ENCODE measurements at places on chromosomes 12 and 14. TPM values are rescaled to one million over a fixed set of nuclear protein-coding genes. Genes with fewer than 3 reads are reported as not detected.

GRCh38 chr12:122483969-122484368, 16.8 kb downstream of the ZCCHC8 start:
- no peak for DNase-seq

DNA sequence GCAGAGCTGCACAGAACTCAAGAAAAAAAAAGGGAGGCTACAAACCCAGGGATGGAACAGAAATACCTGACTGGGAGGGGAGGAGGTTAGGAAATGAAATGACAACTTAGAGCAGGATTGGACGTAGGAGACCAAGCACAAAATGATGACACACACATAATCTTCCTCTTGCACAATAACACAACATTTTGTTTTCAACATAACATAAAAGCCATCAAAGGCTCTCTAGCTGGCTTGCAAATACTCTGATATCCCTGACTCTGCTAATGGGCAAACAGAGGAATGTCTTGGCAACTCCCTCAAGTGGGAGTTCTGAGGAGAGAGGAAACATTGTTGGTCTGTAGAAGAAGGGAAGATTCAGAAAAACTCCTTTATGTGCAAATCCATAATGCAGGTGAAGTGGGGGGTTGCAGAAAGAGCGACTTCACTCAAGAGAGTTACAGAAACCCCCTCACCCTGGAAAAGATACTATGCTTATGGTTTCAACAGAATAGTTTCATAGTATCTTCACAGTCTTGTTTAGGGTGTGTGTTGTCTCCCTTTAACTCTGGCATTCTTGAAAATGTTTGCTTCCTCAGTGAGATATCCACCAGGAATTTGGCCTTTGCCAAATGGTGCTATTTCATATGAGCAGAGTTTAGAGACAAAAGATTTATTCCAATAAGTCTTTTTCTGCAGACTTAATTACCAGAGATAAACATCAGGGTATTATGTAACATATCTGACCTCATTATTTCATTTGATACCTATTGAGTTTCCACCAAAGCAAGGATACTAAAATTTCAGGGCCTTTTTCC, 43.8 kb upstream of the LTBP2 start:
- DNase-seq: peak; percentile 30

- DNase-seq: no peak
These were observed 435.4 kb upstream of the STXBP6 start for GRCh38 chr14:25485381-25485780.

SAMD4A gene
- total RNA-seq: 41.3 TPM

DNA sequence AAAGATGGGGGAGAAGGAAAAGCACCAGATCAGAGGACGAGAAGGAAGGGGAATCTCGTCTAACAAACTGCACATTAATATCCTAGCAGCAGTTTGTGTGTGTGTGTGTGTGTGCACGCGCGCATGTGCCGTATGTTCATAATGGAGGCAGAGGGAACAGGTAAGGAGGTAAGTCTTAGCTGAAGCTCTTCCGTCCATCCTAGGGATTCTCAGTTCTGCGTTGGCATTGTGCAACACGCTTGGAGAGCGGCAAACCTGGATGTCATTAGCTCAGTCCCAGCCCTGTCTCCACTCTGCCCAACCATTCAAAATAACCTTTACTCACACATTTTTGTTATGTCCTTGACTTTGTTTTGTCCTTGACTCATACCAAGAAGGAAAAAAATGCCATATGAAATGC, 1.6 kb upstream of the C1R start:
- DNase-seq: no peak

DNA sequence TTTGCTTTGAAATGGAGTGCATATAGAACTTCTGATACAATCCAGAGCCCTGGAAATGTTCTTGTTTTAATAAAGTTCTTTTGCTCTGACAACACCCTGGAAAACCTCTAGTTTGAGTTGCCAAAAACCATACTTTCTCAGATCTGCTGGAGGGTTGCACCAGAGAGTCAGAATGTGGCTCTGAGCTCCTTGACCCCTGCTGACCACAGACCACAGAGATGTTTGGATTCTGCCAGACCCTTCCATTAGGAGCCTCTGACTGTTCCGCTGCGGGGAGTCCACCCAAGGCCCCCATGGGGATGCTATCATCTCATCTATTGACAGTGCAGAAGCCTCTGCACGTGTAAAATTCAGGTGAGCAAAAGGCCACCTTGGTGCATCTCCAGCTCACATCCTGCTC, 332.6 kb downstream of the GLT1D1 start:
- DNase-seq: no peak

PROX2 gene
- not detected for total RNA-seq

- no peak for DNase-seq
These were observed 291.0 kb downstream of the SNAPC1 start for GRCh38 chr14:62053188-62053587.

SYT1 gene
- total RNA-seq: 44.6 TPM

DNA sequence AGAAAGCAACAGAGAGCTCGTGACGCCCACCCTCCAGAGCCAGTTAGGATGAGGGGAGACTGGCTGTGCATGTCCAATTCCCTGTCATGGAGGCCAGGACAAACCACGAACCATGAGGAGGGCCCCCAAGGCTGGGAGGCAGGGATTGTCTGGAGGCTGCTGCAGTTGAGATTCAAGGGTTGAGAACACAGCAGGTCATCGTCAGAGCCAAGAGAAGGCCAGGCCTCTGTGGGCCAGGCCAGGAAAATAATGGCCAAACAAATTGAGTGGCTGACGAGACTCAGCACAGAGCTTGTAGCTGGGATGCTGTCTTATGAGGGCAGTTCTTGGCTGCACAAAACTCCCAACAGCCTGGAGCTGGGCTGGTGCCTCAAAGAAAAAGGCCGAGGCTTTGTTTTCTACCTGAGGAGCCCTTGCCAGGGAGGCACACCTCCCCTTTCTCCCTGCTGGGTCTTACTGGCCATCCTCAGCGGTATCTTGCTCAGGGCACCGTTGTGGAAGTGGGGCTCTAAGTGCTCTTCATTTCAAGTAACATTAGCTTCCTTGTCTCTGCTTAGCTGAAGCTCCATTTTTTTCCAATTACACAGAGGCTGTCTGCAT, 665.9 kb downstream of the BCL11B start:
- DNase-seq: no peak

GRCh38 chr12:55957106-55957859, 8.6 kb downstream of the PMEL start:
- DNase-seq: no peak

- DNase-seq: peak; percentile 55
These were observed 15.3 kb downstream of the TAOK3 start for GRCh38 chr12:118357257-118358007.

DNA sequence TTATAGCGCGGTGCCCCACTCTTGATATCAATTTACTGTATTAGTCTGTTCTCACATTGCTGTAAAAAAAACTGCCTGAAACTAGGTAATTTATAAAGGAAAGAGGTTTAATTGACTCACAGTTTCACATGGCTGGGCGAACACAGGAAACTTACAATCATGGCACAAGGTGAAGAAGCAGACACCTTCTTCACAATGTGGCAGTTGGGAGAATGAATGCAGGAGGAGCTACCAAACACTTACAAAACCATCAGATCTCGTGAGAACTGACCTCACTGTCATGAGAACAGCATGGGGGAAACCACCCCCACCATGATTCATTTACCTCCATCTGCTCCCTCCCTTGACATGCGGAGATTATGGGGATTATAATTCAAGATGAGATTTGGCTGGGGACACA, 42.3 kb downstream of the FBXO34 start:
- DNase-seq: no peak

GRCh38 chr14:24834956-24835355, 201.0 kb upstream of the GZMB start:
- no peak for DNase-seq

DNA sequence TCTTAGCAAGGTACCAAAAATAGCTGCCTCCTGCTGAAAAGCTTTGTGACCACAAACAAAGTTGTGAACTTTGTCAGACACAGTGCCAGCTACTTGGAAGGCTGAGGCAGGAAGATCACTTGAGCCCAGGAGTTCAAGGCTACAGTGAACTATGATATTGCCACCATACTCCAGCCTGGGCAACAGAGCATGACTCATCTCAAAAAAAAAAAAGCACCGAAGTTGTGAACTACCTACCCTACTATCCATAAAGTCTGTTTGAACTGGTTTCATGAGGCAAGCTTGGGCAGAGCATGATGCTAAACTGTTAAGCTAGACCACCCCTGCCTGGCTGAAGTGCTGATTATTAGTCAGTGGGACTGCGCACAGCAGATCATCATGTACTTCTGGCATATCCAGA, 75.5 kb downstream of the RAD52 start:
- peak; percentile 67 for DNase-seq

DNA sequence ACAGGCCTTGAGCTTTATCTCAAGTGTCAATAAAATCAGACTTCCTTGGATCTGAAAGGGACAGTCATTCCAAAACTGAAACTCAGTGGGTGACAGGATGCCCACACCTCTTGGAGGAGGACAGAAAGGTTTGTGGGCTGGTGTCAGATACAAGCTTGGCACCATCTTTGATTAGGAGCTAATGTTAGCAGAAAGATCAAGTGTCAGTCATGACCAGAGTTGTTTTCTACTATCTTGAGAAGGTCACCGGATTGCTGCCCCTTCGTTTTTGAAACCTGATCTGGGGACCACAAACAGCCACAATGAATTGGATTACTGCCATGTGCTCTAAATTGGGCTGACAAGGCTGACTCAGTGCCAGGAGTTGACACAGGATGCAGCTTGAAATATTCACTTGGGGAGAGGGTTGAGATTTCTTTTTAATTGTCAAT, 88.3 kb downstream of the OTOGL start:
- DNase-seq: peak; percentile 98

CD163L1 gene
- total RNA-seq: 11.2 TPM

- DNase-seq: peak; percentile 35
These were observed 4.7 kb downstream of the MAP3K9 start for GRCh38 chr14:70804556-70805162.

- DNase-seq: peak; percentile 33
These were observed 208.6 kb downstream of the RASSF9 start for GRCh38 chr12:85627584-85627983.

BAZ1A gene
- 34.8 TPM for total RNA-seq

DNA sequence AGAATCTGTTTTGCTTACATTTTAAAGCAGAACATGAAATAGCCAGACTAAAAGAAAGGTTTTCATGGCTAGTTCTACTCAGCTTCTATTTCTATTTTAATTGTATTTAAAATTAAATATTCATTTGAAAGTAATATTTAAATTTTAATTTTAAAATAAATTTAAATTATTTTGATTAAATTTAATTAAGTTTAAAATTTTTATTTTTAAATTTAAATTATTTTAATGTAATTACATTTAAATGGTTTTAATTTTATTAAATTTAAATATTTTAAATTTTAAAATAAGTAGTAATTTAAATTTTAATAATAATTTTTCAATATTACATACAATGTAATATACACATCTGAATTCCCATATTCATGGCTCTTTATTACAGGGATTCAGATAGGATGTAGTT, 17.3 kb upstream of the KCNK10 start:
- no peak for DNase-seq

CIROP gene
- total RNA-seq: not detected

DNA sequence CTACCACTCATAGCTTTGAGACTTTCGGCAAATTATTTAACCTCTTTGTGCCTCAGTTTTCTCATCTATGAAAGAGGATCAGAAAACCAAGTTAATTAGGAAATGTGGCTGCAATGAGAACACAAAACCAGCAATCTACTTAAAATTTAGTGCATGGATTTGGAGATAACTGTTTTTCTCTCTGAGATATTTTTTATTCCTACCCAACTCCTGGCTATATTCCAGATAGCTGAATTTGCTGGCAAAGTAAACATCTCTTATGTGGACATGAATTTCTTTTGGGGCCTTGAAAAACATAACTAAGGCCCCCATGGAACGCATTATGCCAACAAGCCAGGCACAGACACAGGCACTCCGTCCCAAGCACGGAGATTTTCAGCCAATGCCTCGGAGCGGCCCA, 53.4 kb upstream of the FOXN3 start:
- DNase-seq: no peak

GRCh38 chr12:94263011-94263811, 114.8 kb downstream of the PLXNC1 start:
- no peak for DNase-seq

- no peak for DNase-seq
These were observed 2.4 kb downstream of the RACGAP1 start for GRCh38 chr12:50022903-50023302.

BHLHE41 gene
- total RNA-seq: 5.9 TPM

CYP46A1 gene
- total RNA-seq: 2.2 TPM

RNASE7 gene
- 0.16 TPM for total RNA-seq

CELA1 gene
- total RNA-seq: not detected

ITGB7 gene
- 0.32 TPM for total RNA-seq

TMEM132C gene
- not detected for total RNA-seq

GARIN6 gene
- total RNA-seq: not detected

DNA sequence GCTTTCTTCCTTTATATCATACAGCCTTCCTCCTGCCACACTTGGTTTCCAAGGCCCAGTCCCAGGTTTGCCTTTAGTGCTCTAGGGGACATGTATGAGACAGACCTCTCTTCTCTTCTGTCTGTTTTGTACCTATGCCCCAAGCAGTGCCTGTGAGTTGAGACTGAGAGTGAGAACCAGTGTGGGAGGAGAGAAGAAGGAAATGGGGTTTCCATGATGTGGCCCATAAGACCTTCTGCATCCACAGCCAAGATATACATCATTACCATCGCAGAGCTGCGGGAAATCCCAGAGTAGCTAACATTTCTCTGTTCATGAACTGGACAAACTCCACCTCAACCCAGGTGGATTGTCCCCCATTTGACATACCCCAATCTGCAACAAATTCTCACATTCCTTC, 2.8 kb downstream of the TESPA1 start:
- DNase-seq: no peak

WNT1 gene
- total RNA-seq: not detected

- DNase-seq: no peak
These were observed 2.0 kb upstream of the HECTD1 start for GRCh38 chr14:31209605-31210004.

ZDHHC22 gene
- total RNA-seq: 0.40 TPM

ABCD2 gene
- 0.26 TPM for total RNA-seq

DNA sequence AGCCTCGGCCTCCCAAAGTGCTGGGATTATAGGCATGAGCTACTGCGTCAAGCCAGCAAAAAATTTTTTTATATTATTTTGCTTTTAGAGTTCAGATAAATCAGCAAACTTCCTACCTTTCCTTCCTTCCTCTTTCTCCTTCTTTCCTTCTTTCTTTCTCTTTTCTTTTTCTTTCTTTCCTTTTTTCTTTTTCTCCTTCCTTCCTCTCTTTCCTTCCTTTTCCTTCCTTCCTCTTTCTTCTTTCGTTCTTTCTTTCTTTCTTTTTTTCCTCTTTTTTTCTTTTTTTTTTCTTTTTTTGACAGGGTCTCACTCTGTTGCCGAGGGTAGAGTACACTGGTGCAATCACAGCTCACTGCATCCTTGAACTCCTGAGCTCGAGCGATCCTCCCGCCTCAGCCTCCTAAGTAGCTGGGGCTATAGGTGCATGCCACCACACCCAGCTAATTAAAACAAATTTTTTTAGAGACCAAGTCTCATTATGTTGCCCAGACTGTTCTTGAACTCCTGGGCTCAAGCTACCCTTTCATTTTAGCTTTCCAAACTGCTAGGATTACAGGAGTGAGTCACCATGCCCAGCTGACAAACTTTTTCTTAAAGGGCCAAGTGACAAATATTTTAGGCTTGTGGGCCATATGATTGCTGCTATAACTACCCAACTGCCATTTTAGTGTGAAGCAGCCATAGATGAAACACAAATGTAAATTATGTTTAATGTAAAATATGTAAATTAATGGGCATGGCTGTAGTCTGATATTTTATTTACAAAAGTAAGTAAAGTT, 7.1 kb upstream of the WASHC4 start:
- DNase-seq: peak; percentile 69

- peak; percentile 15 for DNase-seq
These were observed 69.3 kb downstream of the SERPINA3 start for GRCh38 chr14:94681300-94682060.

- DNase-seq: peak; percentile 12
These were observed 561.9 kb downstream of the FLRT2 start for GRCh38 chr14:86091811-86092210.

CISTR gene
- total RNA-seq: not detected
